ENCODE measurements at places on chromosomes 13 and 19. TPM values are rescaled to one million over a fixed set of nuclear protein-coding genes. Genes with fewer than 3 reads are reported as not detected.

Gene SHISA7
- polyA plus RNA-seq: 1.1 TPM

Gene CFAP97D2
- polyA plus RNA-seq: 0.06 TPM

Gene ZNF611
- polyA plus RNA-seq: 13.4 TPM

Gene RNF113B
- 0.04 TPM for polyA plus RNA-seq

Gene REEP6
- 228 TPM for polyA plus RNA-seq

Gene GAPDHS
- polyA plus RNA-seq: not detected

Gene PTGIR
- 4.8 TPM for polyA plus RNA-seq

Gene CPT1C
- 7.4 TPM for polyA plus RNA-seq

Gene SULT2A1
- polyA plus RNA-seq: 190 TPM

Gene CYP2S1
- polyA plus RNA-seq: 68.1 TPM

Gene RUBCNL
- 3.7 TPM for polyA plus RNA-seq

Gene DAND5
- polyA plus RNA-seq: 0.06 TPM

Gene FAAP24
- polyA plus RNA-seq: 3.1 TPM

Gene ZNF540
- 5.2 TPM for polyA plus RNA-seq

Gene SLC7A9
- 60.9 TPM for polyA plus RNA-seq

Gene RPL21
- 1,529 TPM for polyA plus RNA-seq

Gene LRRC63
- 0.09 TPM for polyA plus RNA-seq

Gene TEX29
- 0.22 TPM for polyA plus RNA-seq

Gene ZNF793
- 15.3 TPM for polyA plus RNA-seq

Gene SBK2
- 0.66 TPM for polyA plus RNA-seq

Gene SLAIN1
- polyA plus RNA-seq: 9.0 TPM

Gene OR7D2
- 0.03 TPM for polyA plus RNA-seq

Gene NCCRP1
- polyA plus RNA-seq: 0.33 TPM

Gene HCST
- 11.1 TPM for polyA plus RNA-seq

Gene RB1
- polyA plus RNA-seq: 34.8 TPM

Gene MUC16
- polyA plus RNA-seq: 0.78 TPM

Gene COL4A2
- 164 TPM for polyA plus RNA-seq

Gene FXYD1
- 23.2 TPM for polyA plus RNA-seq

Gene DNM2
- polyA plus RNA-seq: 131 TPM

Gene MYO1F
- 13.9 TPM for polyA plus RNA-seq
